Liver (tissue), 10 donors: ENCODE measurements at places on chromosomes 7 and 10.

GRCh38 chr7:81005254-81005653 lies 86.4 kb upstream of the SEMA3C start:
- DNase-seq, result no peak

- no peak for DNase-seq
Measured at GRCh38 chr7:47039089-47039648, 542.7 kb downstream of the TNS3 start.

DNA sequence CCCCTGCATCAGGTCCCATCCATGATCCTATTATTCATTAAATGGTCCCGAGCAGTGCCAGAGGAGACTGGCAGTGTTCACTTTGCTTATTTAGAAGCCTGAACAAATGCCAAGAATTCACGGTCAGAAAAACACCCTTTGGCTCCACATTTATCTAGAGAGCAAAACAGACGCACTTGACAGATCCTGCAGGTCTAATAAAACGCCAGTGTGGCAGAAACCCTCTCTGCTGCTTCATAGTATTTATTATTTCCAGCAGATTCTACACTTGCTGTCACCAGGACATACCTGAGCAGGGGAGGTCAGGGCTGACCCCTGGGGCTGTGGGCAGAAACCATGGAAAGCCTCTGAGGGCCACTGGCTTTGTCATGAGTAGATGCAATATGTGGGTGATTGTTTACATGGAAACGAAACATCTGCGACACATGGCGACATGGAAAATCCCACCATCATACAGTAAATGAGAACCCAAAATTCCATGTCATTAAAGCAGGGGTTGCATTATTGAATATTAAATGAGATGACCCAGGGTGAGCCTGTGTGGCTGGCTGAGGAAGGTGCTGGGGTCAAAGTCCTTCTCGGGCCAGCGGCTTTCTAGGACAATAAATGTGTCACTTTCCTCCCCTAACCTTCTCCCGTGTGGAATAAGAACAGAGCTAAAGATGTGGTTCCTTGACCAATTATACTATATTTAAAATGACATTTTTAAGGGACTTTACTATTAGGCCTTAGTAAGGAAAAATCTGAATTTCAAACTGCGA lies 205.9 kb upstream of the SVIL start:
- no peak for DNase-seq

DNA sequence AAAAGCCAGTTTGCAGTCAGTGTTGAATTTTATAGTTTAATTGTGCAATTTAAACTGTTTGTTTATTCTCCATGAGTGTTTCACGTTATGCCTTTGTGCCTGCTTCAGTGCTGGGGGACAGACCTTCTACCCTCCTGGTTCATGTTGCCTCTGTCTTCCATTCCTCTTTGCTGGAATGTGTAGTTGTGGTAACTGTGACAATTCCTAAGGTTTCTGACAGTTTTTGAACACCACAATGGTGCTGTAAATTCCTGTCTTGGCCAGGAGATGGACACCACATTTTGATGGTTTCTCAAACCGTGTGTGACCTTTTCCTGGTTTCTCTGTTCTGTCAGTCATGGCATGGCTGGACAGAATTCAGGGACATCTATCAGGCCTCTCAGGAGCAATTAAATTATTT lies 201.7 kb downstream of the BICC1 start:
- DNase-seq, result no peak

DNA sequence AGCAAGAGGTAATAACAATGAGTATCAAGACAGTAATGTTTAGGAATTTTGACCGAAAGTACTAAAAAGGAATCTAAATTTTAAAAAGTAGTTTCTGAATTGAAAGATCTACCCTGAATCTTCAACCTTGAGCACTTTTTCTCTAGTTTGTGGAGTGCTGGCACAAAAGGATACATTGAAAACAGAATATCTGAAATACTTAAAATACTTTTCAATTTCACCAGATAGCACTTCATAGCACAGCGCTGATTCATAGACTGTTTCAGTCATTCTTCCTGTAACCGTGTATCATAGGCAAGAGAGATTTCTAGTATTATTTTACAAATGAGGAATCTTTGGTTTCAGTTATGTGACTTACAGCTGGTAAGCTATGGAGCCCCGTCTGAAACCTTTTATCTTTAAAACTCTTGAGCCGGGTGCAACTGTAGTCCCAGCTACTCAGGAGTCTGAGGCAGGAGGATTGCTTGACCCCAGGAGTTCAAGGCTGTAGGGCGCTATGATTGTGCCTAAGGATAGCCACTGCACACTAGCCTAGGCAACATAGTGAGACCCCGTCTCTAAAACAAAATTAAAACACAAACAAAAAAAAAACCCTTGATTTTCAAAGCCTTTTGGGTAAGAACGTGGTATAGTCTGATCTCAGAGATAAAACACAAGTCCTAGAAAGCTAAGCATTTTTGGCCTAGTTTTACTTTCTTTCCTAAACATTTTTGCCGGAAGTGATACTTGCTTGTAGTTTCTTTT lies 35.1 kb downstream of the FHIP2A start:
- DNase-seq, result no peak

GRCh38 chr10:75955973-75956502 lies 524.6 kb downstream of the LRMDA start:
- DNase-seq, result no peak

DNA sequence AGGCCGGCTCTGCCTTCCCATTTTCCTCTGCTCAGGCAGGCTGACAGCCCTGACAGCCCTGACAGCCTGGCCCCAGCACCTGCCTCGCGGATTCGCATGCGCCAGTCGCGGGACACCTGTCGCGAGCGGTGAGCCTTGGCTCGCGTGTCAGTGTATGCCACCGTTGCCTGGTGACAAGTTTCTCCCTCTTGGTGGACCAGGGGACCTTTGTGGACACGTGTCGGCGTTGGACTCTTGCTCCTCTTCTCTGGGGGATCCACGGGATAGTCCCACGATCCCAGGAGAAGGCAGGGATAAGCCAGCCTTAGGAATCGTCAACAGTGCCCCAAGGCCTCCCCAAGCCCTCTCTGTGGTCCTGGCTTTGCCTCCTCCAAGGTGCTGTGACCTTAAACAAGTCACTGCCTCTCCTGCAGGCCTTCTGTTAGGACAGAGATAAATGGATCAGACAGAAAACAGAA lies 18.1 kb upstream of the ZNF273 start:
- DNase-seq, result peak; percentile 17

GRCh38 chr7:4162884-4163564 lies 519.1 kb upstream of the FOXK1 start:
- no peak for DNase-seq

DNA sequence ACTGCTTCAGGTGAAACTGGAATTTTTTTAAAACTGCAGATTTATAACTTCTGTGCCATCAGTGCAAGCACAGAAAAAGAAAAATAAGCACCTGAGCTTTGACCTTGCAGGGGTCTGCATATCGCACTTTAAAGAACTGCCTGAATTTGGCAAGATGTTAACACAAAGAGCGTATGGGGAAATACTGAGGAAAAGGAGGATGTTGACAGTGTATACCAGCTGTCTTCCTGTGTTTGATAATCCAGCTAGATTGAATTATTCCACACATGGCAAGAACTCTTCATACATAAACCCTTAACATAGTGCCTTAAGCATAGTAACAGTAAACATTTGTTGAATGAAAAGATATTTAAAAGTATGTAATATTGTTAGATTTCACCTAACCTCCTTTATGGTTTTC lies 30.0 kb downstream of the SMC3 start:
- no peak for DNase-seq

DNA sequence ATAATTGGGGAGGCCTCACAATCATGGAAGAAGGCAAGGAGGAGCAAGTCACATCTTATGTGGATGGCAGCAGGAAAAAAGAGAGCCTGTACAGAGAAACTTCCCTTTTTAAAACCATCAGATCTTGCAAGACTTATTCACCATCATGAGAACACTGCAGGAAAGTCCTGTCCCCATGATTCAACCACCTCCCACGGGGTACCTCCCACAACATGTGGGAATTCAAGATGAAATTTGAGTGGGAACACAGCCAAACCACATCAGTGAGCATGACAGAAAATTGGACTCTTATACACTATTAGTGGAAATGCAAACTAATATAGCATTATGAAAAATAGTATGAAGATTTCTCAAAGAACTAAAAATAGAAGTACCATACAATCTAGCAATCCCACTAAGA lies 271.2 kb downstream of the MAGI2 start:
- no peak for DNase-seq

GRCh38 chr7:55092975-55093373 lies 74.2 kb downstream of the EGFR start:
- DNase-seq, result no peak

- no peak for DNase-seq
Measured at GRCh38 chr7:93765475-93765874, 125.1 kb downstream of the TFPI2 start.

GRCh38 chr7:114630201-114630990 lies 215.8 kb downstream of the FOXP2 start:
- no peak for DNase-seq
